ENCODE measurements at places on chromosomes 11 and 22.

DNA sequence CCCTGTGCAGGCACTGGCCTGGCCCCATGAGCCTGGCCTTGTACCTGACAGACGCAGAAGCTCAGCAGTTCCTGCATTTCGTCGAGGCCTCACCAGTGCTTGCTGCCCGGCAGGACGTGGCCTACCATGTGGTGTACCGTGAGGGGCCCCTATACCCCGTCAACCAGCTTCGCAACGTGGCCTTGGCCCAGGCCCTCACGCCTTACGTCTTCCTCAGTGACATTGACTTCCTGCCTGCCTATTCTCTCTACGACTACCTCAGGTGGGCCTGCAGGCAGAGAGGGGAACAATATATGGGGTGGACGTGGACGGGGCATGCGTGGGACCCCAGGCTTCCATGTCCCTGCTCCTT, 4.9 kb downstream of the LARGE2 start:
- DNase-seq = no peak

DNA sequence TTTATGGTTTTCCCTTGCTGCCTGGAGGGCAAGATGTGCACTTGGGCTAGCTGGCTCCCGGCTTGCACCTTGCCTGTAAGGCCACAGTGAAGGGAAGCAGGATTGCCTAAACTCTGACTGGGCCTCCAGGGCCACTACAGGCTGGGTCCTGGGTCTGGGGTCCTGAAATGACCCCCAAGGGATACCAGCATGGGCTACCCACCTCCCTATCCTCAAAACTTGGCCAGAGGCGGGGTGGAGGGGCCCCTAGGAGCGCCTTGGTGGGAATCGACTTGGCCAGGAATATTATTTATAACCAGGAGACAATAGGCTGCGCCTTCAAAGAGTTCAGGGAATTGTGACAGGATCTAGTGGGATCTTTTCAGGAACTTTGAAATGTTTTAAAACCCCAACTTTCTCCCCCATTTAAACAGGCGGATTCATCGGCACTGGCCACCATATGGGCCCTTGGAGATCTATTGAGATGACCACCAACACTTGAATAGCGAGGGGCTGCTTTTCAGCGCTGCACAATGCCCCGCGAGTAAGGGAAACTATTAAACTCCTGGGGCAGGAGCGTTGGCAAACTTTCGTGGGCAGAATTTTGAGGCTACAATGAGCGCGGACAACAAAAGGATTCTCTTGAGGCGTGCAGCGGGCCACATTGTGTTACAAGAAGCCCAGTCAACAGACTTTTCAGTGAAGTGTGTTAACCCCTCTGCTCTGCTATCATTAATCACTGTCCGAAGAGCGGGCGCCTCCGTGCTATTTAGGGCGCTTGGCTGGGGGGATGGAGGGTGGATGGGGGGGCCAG, 15.2 kb downstream of the PAX6 start:
- DNase-seq = no peak

GRCh38 chr11:94948070-94948617, 25.2 kb downstream of the CWC15 start:
- no peak for DNase-seq

GRCh38 chr11:59368238-59369022, 9.7 kb downstream of the OR5AN1 start:
- no peak for DNase-seq

DNA sequence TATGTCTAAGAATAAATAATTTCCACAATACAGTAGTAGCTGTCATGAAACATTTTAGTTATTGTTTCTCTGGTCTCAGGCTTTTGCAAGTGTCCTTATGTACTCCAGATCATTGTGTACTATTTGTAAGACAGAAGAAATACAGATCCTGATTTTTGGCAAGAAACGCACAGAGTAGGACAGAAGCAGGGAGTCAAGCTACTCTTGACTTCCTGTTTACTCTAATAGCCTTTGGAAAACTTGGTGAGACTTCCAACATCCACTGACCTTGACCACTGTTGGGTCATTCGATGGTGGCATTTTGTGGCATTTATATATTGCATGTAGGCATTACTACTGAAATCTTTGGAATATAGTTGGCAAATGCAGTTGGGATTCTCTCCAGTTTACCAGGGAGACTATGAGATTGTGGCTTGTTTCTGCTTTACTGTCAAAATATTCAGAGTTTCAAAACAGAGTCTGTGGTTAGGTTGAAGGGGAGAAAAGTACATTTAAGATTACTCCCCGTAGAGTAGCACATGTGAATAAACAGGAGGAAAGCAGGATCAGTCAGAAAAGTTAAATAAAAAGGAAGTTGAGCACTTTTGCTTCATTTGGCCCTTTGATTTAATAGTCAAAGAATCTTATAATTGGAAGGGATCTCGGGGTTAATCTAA, 726.1 kb upstream of the CCDC90B start:
- DNase-seq = no peak

- no peak for DNase-seq
Measured at GRCh38 chr11:131408025-131408640, 37.7 kb downstream of the NTM start.

GRCh38 chr22:27032091-27032761, 374.8 kb downstream of the MIAT start:
- DNase-seq = no peak

- DNase-seq = peak; percentile 28
Measured at GRCh38 chr11:77879218-77879617, 58.3 kb downstream of the AAMDC start.

DNA sequence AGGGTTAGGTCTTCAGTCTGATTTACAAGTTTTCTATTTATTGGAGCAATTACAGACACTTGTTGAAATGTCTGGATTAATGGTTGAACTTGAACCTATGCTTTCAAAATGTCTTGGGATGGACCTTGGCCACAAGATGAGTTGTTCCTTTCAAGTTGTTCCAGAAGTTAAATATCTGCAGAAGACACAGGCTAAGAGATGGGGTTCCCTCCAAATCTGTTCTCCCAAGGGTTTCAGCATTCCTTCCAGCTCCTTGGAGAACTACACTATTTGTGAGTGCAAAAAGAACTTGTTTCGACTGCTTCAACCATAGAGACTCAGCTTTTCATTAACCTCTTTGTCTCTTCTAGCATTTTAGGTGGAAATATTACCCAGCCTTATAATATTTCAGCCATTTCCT, 189.0 kb upstream of the BLID start:
- no peak for DNase-seq

GRCh38 chr11:102269927-102270326, 47.4 kb upstream of the BIRC3 start:
- DNase-seq = no peak

DNA sequence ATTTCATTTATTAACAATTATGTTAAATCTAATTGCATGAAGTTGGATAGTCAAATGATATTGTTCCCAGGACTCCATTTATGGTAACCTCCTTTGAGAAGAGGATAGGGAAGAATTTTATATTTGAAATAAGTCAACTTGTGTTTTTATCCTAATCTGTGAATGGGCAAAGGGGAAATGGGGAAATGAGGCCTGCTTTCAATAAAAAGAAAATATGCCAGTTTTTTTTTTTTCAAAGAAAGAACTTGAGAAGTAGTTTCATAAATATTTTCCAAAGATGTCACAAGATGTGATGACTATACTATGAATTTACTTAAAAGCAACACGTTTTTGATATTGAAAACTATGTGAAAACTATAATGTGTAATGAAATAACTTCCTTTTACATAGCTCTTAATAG, 201.8 kb downstream of the TMEM135 start:
- DNase-seq = no peak

DNA sequence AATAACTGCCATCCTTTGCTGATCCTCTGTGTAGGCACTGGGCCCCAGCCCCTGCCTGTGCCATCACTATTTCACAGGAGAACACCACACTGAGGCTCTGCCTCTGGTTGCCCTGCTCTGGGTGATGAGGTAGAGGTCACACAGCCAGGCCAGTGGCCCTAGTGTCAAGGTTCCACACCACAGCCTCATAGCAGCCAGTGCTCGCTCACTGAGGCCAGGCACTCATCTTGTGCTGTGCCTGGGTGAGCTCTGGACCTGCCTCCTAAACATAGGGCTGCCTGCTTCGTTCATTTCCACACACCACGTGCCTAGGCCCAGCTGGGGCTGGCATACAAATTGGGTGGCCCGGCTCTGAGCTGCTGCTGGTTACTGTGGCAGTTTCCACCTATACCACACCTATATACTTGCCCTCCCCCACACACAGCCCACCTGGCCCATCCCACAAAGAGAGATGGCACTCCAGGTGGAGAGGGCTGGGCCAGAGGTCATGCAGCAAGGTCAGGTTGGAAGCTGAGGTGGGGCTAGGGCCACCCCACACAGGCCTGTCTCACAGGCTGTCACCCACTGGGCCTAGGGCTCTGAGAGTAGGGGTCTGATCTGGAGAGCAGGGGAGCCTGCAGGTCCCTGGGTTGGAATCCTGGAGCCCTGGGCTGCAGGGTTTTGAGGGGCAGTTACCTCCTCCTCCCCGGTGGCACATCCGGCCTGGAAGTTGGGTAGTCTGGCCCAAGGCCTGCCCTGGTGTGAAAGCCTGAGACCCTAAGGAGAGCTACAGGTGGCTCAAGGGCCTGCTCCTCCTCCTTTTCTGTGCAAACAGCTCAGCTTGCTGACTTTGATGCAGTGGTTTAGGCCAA, 11.2 kb downstream of the KCNQ1OT1 start:
- DNase-seq = no peak

DNA sequence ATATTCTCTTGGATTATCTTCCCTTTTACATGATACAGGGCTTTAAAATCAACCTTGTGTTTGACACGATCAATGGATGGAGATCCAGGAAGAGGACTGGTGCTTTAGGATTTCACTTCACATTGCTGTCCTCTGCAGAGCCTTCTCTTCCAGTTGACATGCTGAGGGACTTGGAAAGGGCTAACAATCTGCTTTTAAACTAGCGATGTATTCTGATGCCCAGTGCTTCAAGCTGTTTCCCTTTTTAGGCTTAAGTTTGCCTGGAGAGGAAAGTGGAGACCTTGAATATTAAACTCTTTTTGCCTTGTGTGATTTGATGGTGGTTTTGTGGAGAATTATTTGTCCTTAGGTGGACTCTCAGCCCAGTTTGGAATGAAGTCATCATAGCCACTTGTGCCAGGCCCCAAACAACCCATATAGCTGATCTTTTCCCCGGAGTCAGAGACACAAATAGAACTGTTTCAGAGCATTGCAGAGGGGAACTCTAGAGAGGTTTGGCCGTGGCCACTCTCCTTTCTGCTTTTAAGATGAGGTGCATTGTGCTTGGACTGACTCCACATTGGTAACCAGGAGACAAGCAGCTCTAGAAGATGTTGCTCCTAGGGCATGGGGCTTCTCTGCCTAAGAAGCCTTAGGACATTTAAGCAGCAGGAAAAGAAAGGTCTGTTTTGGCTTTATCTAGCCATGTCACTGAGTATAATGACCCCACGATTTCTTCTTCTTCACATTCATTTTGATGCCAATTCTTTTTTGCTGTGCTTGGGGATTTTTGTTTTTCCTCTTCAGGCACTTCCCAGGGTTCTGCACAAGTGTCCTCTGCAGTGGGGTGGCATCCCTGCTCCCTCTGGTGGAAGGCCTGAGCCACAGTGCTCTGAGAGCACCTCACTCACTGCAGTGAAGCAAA, 152.8 kb downstream of the NCAM1 start:
- no peak for DNase-seq

DNA sequence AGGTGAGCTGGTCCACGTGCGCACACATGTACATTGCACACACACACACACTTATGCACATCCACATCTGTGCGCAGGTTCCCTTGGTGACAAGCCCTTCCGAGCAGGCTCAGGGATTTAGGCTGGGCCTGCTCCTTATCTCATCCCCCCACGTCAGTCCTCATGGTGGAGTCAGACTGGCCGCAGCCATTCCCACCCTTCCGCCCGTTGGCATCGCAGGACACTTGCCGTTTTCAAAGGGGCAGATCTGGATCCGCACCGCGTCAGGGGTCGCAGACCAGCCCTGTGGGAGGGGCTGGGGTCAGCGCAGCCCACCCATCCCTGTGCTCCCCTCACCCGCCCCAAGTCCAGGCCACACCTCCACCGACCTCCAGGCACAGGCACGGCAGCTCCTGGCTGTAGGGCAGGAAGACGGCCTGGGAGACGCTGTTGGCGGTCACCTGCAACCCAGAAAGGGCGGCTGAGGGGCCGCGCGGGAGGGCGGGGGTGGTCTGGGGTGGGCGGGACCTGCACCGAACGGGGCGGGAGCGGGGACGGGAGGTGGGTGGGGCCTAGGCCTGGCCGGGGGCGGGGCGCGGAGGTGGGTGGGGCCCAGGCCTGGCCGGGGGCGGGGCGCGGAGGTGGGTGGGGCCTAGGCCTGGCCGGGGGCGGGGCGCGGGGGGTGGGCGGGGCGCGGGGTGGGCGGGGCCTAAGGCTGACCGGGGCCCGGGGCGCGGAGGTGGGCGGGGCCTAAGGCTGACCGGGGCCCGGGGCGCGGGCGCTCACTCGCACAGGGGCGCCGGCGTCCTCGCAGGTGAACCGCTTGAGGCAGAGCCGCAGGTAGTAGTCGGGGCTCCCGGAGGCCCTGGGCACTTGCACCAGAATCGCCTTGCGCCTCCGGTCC, 13.3 kb downstream of the IL17REL start:
- no peak for DNase-seq

- DNase-seq = no peak
Measured at GRCh38 chr11:27423125-27423524, 49.5 kb downstream of the LGR4 start.

DNA sequence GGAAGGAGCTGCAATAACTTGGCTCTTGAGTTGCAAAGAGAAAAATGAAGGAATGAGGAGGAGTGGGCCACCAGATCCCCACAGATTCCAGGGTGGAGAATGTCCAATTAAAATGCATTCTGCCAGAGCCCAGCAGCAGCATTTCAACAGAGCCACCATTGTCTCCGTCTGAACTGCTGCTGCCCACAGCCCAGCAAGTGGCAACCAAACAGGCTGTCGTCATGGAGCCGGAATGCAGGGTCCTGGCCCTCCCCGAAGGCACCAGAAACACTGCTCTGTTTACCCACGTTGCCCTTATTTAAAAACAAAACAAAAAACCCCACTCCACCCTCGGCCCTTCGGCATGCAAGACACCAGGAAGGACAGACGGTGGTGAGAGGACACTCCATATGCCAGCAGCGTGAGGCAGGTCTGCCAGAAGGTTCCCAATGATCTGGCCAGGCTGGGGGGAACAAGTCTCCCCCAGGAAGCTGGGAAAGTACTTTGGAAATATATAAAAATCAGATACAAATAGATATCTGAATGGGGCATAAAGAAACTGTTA, 32.5 kb downstream of the PLEKHA7 start:
- no peak for DNase-seq

- DNase-seq = no peak
Measured at GRCh38 chr11:62539238-62539925, 7.2 kb downstream of the AHNAK start.

GRCh38 chr11:116603728-116604323, 169.0 kb downstream of the BUD13 start:
- DNase-seq = no peak

DNA sequence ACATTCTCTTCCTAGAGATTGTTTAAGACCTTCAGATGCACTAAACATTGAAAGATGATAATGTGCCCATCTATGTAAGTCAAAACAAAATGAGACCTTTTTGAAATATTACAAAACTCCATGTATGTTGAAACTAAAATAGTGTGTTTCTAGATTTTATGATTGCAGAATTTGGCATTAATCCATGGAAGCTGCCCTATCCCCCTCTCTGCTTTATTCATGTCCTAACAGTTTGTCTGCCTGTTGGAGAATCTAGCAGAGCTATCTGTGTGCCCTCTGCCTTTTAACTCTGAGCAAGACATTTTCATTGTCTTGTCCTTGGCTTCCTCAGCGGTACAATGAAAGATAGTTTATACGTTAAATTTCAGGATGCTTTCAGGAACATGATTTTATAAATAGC, 105.5 kb downstream of the FAT3 start:
- no peak for DNase-seq

- no peak for DNase-seq
Measured at GRCh38 chr11:12272821-12273617, 104.4 kb upstream of the PARVA start.
